ENCODE measurements at places on chromosomes 1 and 21.

DNA sequence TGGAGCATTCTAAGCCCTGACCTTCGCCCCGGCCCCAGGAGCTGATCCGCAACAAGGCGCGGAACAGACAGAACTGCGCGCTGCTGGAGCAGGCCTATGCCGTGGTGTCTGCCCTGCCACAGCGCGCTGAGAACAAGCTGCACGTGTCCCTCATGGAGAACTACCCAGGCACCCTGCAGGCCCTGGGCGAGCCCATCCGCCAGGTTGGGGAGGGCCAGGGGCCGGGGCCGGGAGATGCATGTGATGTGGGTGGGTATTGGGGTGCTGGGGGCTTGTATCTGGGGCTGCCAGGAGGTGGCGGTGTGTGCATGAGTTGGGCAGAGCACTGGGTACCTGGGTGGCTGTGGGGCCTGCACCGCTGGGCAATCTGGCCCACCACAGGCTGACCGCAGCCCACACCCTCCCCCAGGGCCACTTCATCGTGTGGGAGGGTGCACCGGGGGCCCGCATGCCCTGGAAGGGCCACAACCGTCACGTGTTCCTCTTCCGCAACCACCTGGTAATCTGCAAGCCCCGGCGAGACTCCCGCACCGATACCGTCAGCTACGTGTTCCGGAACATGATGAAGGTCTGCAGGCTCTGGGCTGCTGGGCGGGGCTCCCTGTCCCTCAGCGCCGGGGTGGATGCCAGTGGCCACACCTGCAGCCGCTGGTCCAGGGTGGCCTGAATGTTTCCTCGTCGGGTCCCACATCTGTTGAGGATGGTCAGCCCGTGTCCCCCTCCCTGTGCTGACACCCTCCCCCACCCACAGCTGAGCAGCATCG lies 65.8 kb downstream of the TRIM11 start:
- DNase-seq = peak; percentile 12

DNA sequence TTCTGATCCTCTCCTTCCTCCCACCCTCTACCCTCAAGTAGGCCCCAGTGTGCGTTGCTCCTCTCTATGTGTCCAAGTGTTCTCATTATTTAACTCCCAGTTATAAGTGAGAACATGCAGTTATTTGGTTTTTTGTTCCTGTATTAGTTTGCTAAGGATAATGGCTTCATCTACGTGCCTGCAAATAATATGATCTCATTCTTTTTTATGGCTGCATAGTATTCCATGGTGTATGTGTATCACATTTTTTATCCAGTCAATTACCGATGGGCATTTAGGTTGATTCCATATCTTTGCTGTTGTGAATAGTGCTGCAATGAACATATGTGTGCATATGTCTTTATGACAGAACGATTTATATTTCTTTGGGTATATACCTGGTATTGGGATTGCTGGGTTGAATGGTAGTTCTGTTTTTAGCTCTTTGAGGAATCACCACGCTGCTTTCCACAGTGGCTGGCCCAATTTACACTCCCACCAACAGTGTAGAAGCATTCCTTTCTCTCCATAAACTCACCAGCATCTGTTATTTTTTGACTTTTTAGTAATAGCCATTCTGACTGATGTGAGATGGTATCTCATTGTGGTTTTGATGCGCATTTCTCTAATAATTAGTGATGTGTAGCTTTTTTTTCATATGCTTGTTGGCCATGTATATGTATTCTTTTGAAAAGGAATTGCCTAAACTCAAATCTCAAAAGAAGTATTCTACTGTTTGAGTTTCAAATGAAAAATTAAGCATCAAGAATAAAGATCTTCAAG lies 116.9 kb downstream of the ETS2 start:
- DNase-seq = no peak

GRCh38 chr1:181554465-181554864 lies 71.1 kb downstream of the CACNA1E start:
- DNase-seq = no peak

GRCh38 chr1:182122913-182123260 lies 61.4 kb upstream of the ZNF648 start:
- no peak for DNase-seq

DNA sequence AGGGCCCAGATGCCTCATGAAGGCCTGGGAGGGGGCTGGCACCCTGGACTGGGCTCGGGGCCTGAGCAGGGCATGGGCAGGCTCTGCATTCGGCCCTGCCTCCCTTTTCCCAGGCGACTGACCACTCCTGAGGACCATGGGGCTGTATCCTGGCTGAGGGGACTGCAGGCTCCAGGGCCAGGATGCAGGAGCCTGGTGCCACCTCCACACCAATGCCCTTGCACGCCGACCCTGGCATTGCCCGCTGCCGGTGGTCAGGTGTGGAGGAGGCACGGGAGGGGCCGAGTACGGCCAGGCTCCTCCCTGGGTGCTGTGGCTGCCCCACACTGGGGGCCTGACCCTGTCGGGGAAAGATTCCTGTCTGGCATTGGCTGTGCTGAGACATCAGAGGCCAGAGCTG lies 128.9 kb downstream of the SIK1 start:
- no peak for DNase-seq

GRCh38 chr1:85584923-85585322 lies 4.4 kb downstream of the CCN1 start:
- DNase-seq = no peak

GRCh38 chr1:157252473-157252872 lies 114.3 kb upstream of the ETV3 start:
- DNase-seq = no peak

- no peak for DNase-seq
Observed at GRCh38 chr1:25356848-25357247, 18.7 kb downstream of the TMEM50A start.

GRCh38 chr1:228655796-228656394 lies 79.4 kb upstream of the RHOU start:
- no peak for DNase-seq

GRCh38 chr21:44615911-44616590 lies 4.2 kb downstream of the KRTAP10-8 start:
- no peak for DNase-seq
